ENCODE measurements at places on chromosomes 3 and 15. TPM values are rescaled to one million over a fixed set of nuclear protein-coding genes. Genes with fewer than 3 reads are reported as not detected.

DNA sequence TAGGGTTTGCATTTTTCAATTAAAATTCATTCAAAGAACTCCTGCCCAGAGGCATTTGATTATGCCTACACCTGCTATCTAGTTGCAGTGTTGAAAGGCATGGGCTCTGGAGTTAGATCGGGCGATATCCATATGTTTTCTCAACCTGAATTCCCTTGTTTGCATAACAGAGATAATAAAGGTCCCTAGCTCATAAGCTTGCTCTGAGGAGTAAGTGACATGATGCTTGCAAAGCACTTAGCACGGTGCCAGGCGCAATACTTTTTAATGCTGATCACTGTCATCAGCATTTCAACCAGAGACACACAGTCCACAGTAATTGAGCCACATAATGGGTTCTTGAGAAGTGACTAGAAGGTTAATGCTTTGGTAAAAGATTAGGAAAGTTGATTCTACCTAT, 106.3 kb upstream of the SAMMSON start:
- no peak overlapping the region for H3K4me3 ChIP-seq
- H3K36me3 ChIP-seq, result no peaks in the 10 kb centered on the region
- no peak overlapping the region for H3K27ac ChIP-seq

DNA sequence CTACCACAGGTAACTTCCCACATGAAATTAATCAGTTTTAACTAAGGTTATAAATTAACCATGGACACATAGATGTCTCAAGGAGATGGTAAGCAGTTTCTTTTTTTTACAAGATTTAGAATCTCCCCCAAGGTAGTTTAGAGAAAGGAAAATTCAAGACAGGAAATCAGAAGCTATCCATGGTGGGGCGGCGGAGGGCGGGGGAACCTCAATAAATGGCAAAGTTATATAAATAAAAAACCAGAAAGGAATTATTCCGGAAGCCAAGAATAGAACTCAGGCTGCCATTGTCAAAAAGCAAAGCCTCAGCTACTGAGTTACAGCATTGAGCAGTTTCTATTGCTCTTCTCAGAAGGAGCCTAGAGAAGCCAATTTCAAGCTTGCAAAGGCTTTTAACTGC, 172.1 kb upstream of the SMAD3 start:
- H3K36me3 ChIP-seq, result no peaks in the 10 kb centered on the region
- no peaks in the 10 kb centered on the region for H3K4me1 ChIP-seq
- no peak for DNase-seq
- H3K27ac ChIP-seq, result no peak overlapping the region
- H3K4me3 ChIP-seq, result no peak overlapping the region
- H3K27me3 ChIP-seq, result no peaks in the 10 kb centered on the region

GRCh38 chr3:139695007-139695406, 17.2 kb upstream of the NMNAT3 start:
- no peaks in the 10 kb centered on the region for H3K27me3 ChIP-seq
- no peak overlapping the region for H3K4me3 ChIP-seq
- no peak for DNase-seq
- no peak overlapping the region for H3K27ac ChIP-seq
- no peaks in the 10 kb centered on the region for H3K4me1 ChIP-seq

GRCh38 chr15:49468481-49468839, 45.4 kb downstream of the FGF7 start:
- H3K4me1 ChIP-seq, result no peaks in the 10 kb centered on the region
- no peak overlapping the region for H3K27ac ChIP-seq
- H3K4me3 ChIP-seq, result no peak overlapping the region

DNA sequence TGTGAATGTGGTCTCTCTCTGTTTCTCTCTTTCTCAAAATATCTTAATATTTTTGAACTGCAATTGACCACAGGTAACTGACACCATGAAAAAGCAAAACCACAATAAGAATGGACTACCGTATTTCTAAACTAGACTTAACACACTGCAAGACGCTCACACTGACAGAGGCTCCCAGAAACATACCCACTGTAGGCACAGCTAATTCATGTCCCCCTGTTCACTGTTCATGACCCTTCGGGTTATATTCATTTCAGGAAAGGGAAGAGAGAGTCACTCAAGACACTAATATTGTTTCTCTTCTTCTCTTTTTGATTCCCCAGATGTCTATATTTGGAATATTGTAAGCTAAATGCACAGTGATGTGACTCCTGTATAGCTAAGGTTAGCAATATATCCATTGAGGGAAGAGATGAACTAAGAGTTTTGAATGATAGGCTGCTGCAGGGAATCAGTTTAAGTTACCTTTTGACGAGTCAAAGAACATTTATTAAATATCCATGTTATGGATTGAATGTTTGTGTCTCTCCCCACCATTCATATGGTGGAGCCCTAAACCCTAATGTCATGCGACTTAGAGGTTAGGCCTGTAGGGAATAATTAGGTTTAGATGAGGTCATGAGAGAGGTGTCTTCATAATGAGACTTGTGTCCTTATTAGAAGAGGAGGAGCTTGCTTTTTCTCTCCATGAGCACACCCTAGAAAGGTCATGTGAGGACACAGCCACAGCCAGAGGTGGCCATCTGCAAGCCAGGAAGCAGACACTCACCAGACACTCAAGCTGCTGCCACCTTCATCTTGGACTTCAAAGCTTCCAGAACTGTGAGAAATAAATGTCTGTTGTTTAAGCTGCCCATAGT, 216.6 kb upstream of the GRM7 start:
- no peak for DNase-seq
- no peak overlapping the region for H3K4me3 ChIP-seq
- no peaks in the 10 kb centered on the region for H3K36me3 ChIP-seq
- no peaks in the 10 kb centered on the region for H3K4me1 ChIP-seq
- H3K27me3 ChIP-seq, result no peaks in the 10 kb centered on the region
- no peak overlapping the region for H3K27ac ChIP-seq

- H3K27me3 ChIP-seq, result no peaks in the 10 kb centered on the region
- H3K27ac ChIP-seq, result no peak overlapping the region
- no peak for DNase-seq
These were observed 158.0 kb downstream of the CTNNB1 start for GRCh38 chr3:41357271-41357670.

A4GNT gene
- total RNA-seq, result not detected

DNA sequence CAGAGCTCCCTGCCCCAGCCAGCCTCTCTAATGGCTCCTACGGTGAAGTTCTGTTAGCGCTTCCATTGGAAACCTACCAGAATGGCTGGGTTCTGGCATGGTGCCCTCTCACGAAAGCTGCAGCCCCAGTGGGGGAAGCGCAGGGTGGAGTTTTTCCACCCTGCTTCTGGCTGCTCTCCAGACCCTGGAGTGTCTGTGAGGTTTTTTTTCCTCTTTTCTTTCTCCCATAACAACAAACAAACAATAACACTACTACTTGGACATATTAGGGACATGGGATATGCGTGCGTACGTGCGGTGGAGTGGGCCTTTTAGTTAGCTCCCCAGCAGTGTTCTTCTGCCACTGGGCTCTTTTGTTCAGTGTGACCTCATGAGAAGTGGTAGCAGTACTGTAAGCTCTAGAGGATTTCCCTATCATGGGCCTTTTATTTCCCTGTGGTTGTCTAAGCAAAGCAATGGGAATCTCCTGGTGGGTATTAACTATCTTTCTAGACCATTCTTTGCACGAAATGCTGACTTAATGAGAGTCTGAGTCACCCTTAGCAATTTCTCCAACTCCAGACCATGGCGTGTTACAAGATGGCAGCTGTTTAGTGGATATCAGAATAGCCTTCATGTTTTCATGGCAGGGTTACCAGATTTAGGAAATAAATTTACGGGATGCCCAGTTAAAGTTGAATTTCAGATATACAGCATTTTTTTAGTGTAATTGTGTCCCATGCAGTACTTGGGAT, 161.9 kb downstream of the FNDC3B start:
- H3K36me3 ChIP-seq, result no peaks in the 10 kb centered on the region
- DNase-seq, result peak; percentile 24
- H3K27me3 ChIP-seq, result no peaks in the 10 kb centered on the region
- no peak overlapping the region for H3K27ac ChIP-seq
- no peak overlapping the region for H3K4me3 ChIP-seq
- H3K4me1 ChIP-seq, result peaks cover 25% of the 10 kb centered on the region

MORC1 gene
- 6.6 TPM for total RNA-seq

DNA sequence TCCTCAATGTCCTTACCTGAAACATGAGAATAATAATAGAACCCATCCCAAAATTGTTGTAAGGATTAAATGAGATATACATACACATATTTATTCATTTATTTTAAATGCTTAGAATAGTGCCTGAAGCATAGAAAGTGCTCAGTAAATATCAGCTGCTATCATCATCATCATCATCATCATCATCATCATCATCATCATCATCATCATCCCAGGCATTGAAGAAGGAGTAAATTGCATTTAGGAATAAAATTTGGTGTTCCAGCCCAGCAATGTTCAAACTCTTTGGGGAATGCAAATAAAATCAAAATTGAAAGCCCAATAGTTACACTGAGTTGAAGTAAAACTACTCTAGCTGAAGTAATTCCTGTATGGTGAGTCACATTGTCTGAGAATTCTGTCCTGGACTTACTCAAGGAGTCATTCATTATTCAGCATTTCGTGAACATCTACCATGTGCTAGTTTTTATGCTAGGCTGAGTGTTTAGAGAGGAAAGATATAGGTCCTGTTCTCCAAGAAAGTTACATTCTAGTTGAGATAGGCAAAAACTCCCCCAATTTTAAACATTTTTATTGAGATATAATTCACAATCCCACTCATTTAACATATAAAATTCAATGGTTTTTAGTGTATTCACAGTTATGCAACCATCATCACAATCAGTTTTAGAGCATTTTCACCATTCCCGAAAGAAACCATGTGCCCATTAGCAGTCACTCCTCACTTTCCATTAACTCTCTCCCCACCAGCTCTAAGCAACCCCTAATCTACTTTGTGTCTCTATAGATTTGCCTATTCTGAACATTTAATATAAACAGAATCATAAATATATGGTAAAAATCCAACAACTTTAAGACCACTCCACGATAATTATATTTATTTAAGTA, 107.2 kb downstream of the FRMD5 start:
- no peak overlapping the region for H3K4me3 ChIP-seq
- H3K27me3 ChIP-seq, result no peaks in the 10 kb centered on the region
- H3K36me3 ChIP-seq, result no peaks in the 10 kb centered on the region
- H3K4me1 ChIP-seq, result no peaks in the 10 kb centered on the region

DNA sequence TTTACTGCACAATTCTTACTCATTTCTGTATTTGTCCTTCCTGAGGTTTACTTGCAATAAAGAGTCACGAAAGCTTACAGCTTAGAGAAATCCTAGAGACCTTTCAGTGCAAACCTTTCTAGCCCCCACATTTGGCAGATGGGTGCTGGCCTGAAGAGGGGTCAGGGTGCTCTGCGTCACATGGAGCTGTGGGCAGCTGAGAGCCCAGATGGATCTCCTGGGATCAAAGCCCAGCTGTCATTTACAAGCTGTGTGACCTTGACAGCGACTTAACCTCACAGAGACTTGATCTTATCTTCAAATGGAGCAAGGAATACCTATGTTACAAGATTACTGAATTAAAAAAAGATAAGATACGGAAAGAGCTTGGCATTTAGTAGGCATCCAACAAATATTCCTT, 24.0 kb upstream of the RAF1 start:
- H3K27me3 ChIP-seq, result no peaks in the 10 kb centered on the region
- H3K4me1 ChIP-seq, result no peaks in the 10 kb centered on the region
- no peak for DNase-seq
- H3K36me3 ChIP-seq, result no peaks in the 10 kb centered on the region
- no peak overlapping the region for H3K4me3 ChIP-seq
- no peak overlapping the region for H3K27ac ChIP-seq

- no peak for DNase-seq
- H3K36me3 ChIP-seq, result no peaks in the 10 kb centered on the region
- H3K27me3 ChIP-seq, result no peaks in the 10 kb centered on the region
- no peak overlapping the region for H3K4me3 ChIP-seq
- no peak overlapping the region for H3K27ac ChIP-seq
These were observed 429.0 kb upstream of the ATP11B start for GRCh38 chr3:182364323-182364722.

DNA sequence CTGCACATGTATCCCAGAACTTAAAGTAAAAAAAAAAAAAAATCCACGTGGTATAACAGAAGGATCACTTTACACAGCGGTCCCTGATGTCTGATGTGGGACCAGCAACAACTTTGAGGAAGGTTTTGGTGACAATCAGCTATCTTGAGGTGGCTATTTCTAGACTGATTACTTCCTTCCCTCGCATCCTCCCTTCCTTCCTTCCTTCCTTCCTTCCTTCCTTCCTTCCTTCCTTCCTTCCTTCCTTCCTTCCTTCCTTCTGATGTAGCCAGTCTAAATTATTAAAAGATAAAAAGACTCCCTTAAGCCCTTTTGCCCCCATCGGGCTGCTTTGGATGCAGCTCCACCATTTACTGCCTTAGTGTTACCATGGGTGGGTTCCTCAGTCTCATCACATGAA, 14.9 kb downstream of the SORD start:
- no peaks in the 10 kb centered on the region for H3K27me3 ChIP-seq
- no peaks in the 10 kb centered on the region for H3K36me3 ChIP-seq
- peaks cover 4% of the 10 kb centered on the region for H3K4me1 ChIP-seq

ELL3 gene
- total RNA-seq, result 4.7 TPM

DNA sequence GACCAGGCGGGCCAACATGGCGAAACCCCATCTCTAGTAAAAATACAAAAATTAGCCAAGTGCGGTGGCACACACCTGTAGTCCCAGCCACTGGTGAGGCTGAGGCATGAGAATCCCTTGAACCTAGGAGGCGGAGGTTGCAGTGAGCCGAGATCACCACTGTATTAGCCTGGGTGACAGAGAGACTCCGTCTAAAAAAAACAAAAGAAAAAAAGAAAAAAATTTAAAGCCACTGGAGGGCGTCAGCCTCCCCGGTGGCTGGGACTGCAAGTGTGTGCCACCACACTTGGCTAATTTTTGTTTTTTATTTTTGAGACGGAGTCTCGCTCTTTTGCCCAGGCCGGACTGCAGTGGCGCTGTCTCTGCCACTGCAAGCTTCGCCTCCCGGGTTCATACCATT, 7.9 kb downstream of the RTF1 start:
- no peak for DNase-seq
- no peak overlapping the region for H3K27ac ChIP-seq

GOLGA6L9 gene
- 5.4 TPM for total RNA-seq

DNA sequence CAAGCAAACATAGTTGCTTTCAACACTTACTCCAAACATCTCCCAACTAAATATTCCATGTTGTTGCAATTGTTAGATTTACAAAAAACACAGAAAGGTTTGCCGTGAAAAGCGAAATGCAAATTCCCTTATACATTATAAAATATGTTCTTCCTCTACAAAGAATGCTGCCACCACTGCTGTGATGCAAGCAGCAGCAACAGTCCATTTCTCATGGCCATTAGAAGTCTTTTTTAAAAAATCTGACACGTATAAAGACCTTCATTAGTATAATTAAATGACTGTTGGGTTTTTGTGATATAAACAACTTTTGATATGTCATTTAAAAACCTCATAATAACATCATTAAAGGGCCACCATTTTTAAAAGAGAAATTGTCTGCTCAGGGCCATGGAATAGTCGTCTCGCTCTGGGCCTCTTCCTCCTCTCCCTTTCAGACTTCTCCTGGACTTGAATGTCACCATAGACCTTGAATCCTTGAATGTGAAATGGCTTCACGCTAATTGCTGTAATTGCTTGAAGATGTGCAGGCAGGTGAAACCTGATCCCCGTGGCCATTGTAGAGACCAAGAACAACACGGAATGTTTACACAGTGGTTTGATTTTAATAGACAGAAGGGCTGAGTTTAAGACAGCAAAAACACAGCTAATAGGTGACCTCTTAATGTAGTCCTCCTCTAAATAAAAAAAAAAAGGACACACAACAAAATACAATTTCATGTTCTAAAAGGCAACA, 450.4 kb downstream of the FOXP1 start:
- no peak overlapping the region for H3K4me3 ChIP-seq
- peaks cover 32% of the 10 kb centered on the region for H3K4me1 ChIP-seq
- H3K27me3 ChIP-seq, result no peaks in the 10 kb centered on the region
- H3K27ac ChIP-seq, result peak overlapping the region; percentile 76
- peak; percentile 31 for DNase-seq
- no peaks in the 10 kb centered on the region for H3K36me3 ChIP-seq
